ENCODE measurements at places on chromosomes 1 and 21.
A peak's percentile ranks its signal among the peaks of the same experiment; 100 is the strongest.

- no peak for DNase-seq
Measured at GRCh38 chr21:36891692-36892091, 74.8 kb downstream of the HLCS start.

DNA sequence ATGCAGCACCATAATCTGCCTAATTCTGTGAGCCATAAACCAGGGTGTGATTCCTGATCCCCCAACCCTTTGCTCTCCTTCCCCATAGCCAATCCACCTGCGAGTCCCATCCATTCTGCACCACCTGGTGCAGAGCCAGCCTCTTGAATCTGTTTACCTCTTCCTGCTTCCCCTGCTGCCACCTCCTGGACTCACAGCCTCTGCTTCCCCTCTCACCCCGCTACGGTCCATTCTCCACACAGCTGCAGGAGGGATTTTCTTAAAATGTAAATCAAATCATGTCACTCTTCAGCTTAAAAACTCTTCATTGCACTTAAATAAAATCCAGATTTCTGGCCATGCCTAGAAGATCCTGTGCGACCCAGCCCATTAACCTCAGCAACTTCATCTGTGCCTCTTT is 186.7 kb downstream of the FOXD2 start:
- no peak for DNase-seq

DNA sequence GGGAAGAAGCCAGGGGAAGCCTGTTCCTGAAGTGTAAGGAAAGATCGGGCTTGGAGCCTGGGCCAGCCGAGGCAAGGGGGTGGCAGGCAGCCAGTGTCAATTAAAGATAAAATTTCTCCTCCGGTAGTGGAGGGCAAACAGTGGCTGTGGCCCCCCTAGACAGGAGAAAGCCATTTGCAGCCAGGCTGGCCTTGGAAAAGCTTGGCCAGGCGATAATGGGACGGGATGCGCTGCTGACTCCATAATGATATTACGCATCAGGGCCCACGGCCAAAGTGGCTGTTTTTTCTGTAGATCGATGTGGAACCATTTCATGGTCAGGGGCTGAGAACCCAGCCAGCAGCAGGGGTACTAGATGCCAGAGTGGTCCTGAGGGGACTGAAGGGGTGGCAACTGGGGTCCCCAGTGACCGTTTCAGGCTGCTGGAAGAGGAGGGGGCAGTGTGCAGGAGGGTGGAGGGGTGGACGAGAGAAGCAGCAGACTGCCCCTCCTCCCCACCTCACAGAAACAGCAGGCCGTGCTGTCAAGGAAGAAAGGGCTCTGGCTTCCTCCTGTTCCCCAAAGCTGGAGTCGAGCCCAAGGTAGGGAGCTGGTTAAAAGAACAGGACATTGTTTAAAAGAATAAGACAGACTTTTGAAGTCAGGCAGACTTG is 25.2 kb downstream of the KCNC4 start:
- DNase-seq, result no peak

DNA sequence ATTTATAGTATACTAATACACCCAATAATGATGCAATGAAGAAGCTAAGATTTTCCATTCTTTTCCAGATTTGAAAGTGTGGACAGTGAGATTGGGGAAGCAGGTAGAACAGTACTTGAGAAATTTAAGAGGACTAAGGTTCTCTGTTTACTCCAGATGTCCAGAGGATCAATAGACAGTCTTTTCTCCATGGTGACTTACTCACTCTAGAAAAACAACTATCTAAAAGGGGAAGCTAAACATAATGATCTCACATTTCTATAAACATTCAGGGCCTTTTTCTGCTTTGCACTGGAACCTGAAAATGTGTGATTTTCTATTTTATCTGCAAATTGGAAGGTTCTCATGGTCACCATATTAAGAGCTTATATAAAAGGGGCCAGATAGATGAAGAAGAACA is 93.9 kb upstream of the ZBTB18 start:
- DNase-seq, result no peak

DNA sequence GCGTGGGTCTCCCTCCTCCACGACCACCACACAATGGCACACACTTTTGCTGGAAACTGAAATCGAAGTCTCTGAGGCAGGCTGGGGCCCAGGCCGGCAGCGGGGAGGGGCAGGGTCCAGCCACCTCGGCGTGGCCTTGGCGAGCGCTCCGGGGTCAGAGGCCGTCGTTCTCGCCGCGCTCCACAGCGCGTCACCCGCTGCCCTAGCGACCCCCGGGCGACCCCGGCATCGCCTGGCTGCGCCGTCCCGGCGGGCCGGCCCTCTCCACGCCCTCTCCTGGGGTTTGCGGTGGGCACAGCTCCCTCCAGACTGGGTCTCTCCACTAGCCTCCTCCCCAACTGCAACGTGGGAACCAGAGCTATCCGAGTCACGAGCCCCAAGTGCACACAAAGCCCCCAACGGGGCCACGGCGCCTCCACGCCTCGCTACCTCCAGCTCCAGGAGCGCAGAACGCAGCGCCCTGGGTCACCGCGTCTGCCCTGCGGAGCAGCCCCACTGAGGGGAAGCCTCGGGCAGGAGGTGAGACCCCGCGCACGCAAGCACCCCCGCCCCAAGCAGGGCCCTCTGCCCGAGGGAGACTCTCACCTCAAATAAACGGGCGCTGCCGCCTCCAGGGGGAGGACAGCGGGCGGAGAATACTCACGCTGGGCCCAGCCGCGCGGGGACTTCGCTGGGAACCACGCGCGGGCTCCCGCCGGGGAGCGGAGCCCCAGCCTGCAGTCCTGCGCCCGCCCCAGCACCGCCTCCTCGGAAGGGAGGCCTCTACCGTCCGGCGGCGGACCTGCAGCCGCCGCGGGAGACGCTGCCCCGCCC is 134.0 kb upstream of the BARHL2 start:
- DNase-seq, result peak; percentile 87

GRCh38 chr1:161915051-161915503 is 108.6 kb downstream of the OLFML2B start:
- DNase-seq, result peak; percentile 53

GRCh38 chr1:45016767-45017166 is 4.7 kb downstream of the UROD start:
- no peak for DNase-seq

GRCh38 chr1:237879195-237879594 is 11.5 kb downstream of the ZP4 start:
- no peak for DNase-seq

DNA sequence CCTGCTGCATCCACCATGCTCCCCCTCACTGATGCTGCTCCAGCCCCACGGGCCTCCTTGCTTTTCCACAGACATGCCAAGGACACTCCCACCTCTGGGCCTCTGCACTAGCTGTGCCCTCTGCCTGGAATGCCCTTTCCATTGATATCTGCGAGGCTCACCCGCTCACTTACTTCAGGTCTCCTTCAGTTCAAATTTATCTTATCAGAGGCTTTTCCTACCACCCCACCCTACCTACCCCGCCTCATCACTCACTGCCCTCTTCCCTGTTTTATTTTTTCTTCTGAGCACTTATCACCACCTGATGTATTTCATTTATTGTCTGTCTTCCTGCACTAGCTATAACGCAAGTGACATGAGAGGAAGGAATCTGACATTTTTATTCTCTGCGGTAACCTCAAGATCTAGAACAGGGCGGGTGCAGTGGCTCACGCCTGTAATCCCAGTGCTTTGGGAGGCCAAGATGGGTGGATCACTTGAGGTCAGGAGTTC is 7.0 kb downstream of the HSPG2 start:
- no peak for DNase-seq

Data from activated T-cell treated with anti-CD3 and anti-CD28 coated beads, Interleukin-2, amount 50 U/mL, for 24 hours (primary cell).